ENCODE measurements at places on chromosomes 5 and 9.

GRCh38 chr5:119079318-119079921 is 8.5 kb downstream of the DMXL1 start:
- DNase-seq = peak; percentile 2

DNA sequence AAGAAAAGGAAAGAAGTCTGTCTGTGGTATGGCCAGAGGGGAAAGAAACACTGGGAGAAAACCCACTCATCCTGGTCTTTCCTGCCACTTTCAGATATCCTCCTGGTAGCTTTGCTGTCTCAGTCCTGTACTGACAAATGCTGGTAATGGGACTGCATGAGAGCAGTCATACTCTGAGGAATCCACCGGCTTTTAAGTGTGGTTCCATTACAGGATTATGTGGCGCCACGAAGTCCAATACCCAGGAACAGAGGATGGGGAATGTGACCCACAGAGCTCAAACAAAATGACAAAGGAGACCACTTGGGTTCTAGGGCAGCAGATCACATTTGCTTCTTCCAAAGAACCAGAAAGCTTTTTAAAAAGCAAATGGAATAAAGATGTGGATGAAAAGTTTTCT is 26.3 kb upstream of the FBP1 start:
- no peak for DNase-seq

DNA sequence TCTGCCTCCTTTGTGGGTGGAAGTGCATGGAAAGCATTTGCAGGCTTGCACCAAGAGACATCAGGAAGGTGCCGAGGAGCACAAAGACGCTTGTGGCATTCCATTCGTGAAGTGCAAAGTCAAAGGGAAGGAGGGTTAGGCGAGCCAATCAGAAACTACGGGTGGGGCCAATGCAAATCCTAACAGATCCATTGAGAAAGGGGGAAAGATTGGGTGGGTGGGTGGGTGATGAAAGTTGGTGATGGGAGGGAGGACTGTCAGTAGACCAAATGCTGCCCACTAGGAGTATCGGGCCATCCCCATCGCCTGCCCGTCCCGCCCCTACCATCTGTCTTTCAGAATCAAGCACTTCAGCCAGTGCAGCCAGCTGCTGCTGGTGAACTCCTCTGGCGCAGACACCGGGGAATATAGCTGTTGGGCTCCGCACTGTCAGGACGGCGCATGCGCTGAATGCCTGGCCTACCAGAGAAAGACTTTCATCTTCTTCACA is 17.1 kb upstream of the ANXA6 start:
- DNase-seq = no peak

GRCh38 chr5:132747616-132748440 is 602 bp downstream of the CCNI2 start:
- DNase-seq = no peak

DNA sequence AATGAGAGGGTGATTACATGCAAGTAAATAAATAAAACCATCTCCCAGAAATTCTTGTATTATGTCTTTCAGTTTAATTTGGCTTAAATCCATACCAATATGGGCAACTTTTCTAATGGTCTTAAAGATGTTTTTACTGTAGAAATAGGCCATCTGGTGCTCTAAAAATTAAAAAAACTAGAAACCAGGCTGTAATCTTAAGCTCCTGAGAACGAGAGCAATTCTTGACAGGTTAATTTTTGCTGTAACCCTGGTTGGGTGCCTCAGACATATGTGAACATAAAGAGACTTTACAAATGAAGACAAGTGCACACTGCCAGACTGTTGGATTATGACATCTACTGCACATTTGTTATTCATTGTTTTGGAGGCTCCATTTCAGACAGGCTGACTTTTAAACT is 246.8 kb upstream of the DAB2 start:
- DNase-seq = no peak

DNA sequence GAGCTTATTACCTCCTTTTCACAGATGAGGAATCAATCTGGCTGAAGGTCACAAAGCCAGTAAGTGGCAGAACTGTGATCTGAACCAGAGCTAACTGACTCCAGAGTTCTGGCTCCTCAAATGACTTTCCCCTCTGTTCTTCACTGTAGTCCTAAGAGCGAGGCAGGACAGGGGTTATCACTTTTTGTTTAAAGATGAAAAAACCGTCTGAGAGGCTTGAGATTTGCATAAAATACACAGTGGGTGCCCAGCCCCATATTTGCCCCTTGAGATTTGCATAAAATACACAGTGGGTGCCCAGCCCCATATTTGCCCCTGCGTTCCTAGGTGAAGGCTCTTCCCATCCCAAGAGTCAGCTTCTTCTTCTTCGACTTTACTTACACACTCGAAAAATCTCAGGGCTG is 667 bp downstream of the FBXO10 start:
- peak; percentile 6 for DNase-seq

DNA sequence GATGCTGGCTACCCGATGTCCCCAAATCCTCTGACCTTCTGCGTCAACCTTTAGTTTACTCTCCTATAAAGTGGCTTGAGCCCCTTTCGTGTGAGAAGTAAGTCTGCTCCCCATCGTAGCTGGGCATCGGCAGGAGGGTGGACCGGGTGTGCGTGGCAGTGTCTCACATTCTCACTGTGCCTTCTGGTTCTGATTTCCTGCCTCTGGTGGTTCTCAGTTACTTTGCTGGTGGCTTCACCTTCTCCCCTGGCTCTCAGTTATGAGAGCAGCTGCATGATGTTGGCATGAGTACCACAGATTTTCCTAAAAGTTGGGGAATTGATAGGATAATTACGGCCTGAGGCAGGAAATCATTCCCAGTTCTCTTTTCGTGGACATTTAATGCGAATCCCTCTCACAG is 47.0 kb upstream of the RPS23 start:
- no peak for DNase-seq

DNA sequence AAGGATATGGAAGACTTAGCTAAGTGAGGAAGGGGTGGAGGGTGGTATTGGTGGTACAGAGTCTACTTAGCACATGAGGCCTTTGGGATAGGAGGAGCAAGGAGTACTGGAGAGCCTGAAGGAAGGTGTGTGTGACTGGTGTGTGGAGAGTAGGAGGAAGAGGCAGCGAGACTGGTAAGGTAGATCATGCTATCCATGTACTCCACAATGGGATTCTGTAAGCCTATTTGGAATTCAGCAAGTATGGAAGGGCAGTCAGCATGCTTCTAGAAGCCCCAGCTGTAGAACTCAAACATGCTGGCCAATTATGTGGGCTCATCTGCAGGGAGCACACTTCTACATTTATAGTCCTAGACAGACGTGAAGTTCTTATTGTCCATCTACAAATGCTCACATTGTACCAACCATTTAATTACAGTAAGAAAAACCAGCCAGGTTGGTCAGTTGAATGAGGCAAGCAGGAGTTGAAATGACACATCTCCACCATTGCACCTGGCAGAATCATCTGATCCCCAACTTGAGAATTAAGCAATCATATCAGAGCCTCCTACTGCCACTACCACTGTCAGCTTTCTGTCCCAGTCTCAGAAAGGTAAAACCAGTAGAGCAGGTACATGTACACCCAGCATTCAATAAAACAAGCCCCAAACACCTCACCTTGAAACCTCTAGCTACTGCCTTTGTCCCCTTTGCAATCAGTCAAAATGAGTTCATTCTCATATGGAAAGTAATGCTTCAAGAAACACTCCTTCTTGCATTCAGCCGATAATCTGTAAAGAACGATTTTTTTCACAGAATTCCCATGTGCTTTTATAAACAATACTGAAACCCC is 60.9 kb upstream of the GLRX start:
- no peak for DNase-seq

- no peak for DNase-seq
Measured at GRCh38 chr5:439636-440035, 3.3 kb upstream of the EXOC3 start.

GRCh38 chr5:110251366-110251765 is 475.1 kb downstream of the TMEM232 start:
- DNase-seq = no peak

DNA sequence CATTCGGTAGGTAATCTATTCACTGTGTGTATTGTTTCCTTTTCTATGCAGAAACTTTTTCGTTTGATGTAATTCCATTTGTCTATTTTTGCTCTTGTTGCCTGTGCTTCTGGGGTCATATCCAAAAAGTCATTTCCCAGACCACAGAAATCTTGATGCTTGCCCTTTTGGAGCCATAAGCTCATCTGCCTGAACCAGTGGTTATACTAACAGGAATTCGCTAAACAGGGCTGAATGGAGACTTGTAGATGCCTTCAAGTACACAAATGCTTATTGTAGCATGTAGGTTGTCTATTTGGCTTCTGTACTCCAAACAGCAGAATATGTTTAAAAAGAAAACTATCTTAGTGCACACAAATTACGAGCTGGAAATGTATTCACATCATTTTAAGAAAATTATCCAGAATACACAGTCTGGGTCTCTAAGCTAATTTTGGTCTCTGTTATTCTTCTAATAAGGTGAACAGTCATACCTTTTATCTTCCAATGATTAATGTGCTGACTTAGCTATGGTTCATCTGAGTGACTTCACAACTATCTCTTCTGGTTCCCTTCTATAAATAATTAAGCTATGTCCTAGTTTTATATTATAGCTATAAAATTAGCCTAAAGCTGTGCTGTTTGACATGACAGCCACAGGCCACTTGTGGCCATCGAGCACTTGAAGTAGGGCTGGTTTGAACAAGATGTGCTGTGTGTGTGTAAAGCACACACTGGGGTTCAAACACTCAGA is 87.6 kb downstream of the DAPK1 start:
- DNase-seq = no peak

GRCh38 chr5:123881759-123882244 is 369.8 kb downstream of the CSNK1G3 start:
- DNase-seq = peak; percentile 42

DNA sequence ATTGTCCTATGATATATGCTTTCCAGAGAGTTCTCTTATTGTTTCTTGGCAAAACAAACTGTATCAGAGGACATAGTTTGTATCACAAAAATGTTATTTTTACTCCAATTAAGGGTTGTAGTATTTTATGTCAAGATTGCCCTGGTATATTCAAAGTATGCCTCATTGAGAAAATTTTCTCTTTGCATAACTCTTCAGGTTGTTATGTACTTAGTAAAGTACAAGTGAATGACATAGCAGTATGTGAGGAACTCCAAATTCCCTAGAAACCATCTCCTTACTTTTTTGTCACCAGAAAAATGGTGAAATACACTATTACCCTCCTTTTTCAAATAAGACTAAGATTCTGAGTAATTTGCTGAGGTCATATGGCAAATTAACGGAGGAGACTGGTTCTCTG is 355.3 kb downstream of the NFIB start:
- no peak for DNase-seq

GRCh38 chr5:103541569-103541968 is 21.0 kb downstream of the NUDT12 start:
- DNase-seq = no peak

GRCh38 chr9:133321411-133321935 is 14.5 kb downstream of the SURF6 start:
- no peak for DNase-seq

DNA sequence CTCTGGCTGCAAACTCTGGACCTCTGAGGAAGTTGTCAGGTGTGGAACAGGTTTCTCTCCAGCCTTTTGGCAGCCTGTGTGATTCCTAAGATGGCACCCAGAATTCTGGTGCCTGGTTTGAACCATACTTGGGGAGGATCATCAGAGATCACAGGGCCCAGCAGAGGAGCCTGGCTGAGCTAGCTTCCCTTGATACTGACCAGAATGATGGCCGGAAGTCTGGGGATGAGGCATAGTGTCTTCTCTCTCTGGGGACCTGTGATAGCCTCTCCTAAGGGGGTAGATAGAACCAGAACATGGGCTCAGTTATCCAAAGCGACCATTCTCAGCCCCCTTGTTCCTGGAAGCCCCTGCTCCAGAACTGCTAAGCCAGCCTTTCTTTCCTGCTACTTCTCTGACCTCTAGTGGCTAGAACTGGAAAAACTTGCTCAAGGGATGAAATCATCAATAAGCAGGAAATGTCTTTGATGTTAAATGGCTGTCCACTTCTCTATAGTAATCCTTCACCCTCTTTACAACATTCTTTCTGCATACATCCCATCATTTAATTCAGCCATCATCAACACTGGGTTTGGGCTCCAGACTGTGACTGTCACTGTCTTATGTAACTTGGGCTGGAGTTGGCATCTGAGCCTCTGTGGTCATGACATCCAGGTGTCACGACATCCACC is 55.1 kb downstream of the C9orf152 start:
- peak; percentile 74 for DNase-seq

GRCh38 chr5:142006363-142007236 is 6.2 kb downstream of the GNPDA1 start:
- DNase-seq = no peak

GRCh38 chr5:124419531-124419930 is 326.9 kb downstream of the ZNF608 start:
- no peak for DNase-seq

- DNase-seq = no peak
Measured at GRCh38 chr9:17775656-17776055, 196.8 kb downstream of the SH3GL2 start.

DNA sequence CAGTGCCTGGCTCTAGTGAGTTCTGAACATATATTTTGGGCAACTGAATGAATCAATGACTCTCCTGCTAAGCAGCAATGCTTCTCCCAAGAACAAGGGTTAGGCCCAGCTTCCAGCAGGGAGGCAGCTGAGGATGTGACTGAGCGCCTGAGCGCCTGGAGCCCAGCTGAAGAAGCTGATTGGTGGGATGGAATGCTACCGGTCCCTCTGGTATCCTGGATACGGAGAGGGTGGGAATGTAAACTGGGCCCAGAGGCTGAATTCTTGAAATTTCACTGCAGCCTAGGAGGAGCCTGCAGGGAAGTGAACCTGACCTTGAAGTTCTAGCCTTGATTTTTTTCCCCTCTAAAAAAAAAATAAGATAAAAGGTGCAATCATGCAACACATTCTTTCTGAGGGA is 43.2 kb downstream of the WWC1 start:
- DNase-seq = peak; percentile 36

DNA sequence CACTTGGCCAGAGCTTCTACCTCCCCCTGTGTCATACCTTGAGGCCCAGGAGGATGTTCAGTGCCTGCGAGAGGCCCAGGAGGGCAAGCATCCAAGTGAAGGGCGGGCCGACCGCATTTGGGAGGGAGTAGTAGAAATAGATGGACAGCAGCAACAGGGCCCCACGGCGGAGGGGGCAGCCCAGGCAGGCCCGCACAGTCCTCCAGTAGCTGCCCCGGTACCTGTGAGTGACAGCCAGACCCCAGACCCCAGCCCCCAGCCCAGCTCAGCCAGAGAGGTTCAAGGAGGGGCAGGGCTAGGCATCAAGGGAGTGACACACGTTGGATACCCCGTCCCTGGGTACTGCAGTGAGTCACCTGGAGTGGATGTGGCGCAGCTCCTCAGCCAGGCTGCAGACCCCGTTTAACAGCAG is 1.4 kb downstream of the STING1 start:
- peak; percentile 61 for DNase-seq

- DNase-seq = peak; percentile 74
Measured at GRCh38 chr9:757246-757881, 84.1 kb upstream of the DMRT1 start.

- DNase-seq = peak; percentile 7
Measured at GRCh38 chr9:100204796-100205195, 105.8 kb downstream of the INVS start.
